ENCODE measurements at places on chromosomes 13 and 19. TPM values are rescaled to one million over a fixed set of nuclear protein-coding genes. Genes with fewer than 3 reads are reported as not detected.

Gene ERFL
- 0.12 TPM for polyA plus RNA-seq

Gene ZNF211
- polyA plus RNA-seq = 33.8 TPM

Gene MBD3L2
- not detected for polyA plus RNA-seq

Gene EXOC3L2
- polyA plus RNA-seq = 9.1 TPM

Gene NXNL1
- polyA plus RNA-seq = 0.12 TPM

- DNase-seq = no peak
Observed at GRCh38 chr13:21594715-21595545, 9.0 kb downstream of the MICU2 start.

GRCh38 chr13:26498656-26499601 is 58.6 kb upstream of the WASF3 start:
- no peak for DNase-seq

DNA sequence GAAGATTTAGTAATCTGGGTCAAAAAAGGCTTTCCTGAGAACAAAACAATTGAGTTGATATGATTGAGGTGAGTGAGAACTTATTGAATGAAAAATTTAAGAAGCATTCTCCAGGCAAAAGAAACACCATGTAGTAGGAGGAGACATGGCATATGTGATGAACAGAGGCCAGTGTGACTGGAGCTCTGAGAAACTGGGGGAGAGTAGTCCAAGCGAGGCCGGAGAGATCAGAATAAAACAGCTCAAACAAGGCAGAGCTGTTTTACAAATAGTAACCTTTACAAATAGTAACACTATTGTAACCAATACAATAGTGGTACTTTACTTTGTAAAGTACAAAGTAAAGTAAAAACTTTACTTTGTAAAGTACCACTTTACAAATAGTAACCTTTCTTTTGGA is 1159.1 kb downstream of the PCDH9 start:
- DNase-seq = no peak

GRCh38 chr13:76009267-76009890 is 373.2 kb downstream of the LMO7 start:
- DNase-seq = no peak

DNA sequence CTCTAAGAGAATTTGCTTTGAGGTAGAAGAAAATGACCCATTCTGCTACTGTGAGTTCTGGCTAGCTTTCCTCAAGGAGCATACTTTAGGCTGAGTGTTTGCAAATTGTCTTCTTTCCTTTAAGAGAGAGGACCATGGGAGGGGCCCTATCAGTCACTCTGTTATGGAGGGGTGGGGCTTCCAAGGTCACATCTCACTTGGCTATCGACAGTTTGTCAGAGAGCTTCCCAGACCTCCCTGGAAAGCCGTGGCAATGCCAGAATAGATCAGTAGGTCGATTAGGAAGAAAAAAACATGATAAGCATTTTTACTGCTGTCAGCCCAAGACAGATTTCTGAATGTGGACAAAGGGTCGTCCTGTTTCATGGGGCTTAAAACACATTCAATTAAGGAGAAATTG is 93.3 kb downstream of the OXGR1 start:
- DNase-seq = no peak

All from right renal pelvis (tissue), 4 donors.